ENCODE measurements at places on chromosomes 12 and 14.

- DNase-seq: no peak
These were observed 29.6 kb upstream of the PRMT8 start for GRCh38 chr12:3461391-3461790.

- DNase-seq: no peak
These were observed 54.6 kb upstream of the DICER1 start for GRCh38 chr14:95211721-95212504.

DNA sequence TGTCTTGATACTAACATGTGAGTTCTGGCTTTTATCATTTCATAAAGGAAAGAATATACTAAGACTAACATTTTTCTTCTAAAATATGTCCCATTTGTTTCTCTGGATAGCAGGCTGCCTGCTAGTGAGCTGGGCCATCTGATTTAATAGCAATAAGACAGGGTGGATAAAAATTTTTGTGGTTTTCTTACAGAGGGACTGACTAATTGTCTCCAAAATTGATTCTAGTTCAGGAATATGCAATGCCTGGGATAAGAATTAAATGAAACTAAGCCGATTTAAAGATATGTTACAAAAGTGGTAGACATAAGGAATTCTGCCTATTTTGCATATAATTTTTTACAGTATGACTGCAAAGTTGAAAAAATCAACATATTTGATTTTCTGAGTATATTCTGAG lies 252.9 kb upstream of the NAV3 start:
- DNase-seq: no peak

DNA sequence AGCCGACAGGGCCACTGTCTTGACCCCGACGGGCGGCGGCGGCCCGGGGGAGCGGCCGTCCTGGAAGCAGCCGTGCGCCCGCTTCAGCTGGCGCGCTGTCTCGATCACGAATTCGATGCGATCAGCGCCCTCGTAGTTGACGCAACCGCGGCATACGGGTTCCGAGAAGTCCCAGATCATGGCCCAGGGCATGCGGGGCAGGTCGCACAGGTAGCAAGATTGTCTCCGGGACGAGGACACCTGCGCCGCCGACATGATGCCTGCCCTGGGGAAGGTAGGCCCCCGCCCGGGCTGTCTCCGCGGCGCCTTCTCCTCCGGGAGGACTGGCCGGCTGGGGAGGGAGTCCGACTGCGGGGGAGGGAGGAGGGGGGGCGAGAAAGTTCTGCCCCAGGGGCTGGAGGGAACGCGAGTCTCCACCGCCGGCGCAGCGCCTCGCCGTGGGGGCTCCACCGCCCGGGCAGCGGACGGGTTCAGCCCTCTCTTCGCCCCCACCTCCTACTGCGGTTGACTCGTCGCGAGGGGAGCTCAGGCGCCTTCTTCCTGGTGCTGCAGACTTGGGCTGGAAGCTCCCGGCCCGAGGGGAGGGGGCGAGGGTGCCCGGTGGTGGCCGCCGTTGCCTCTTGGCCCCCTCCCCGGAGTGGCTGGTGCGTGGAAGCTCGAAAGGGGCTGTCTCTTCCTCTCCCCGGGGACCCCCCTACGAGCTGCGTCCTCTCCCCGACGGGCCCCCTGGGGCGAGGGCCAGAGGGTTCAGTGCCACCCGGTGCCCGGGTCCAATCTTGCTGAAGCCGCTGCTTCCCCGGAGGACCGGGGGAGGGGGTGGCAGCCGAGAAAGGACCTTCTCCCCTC lies 747 bp downstream of the IRF2BPL start:
- peak; percentile 86 for DNase-seq

DNA sequence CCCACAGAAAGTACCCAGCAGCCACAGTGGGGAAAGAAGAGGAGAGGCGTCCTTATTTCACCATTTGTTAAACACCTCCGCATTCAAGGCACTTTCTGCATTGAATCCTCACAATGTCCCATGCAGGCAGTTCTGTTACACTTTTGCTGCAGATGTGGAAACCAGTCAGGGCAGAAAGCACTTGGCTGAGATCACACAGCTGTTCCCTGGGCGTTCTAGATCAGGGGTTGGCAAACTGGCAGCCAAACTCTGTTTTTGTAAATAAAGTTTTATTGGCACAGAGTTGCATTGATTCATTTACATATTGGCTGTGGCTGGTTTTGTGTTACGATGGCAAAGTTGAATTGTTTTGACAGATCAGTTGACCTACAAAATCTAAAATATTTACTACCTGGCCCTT lies 20.1 kb downstream of the FOXN4 start:
- no peak for DNase-seq

DNA sequence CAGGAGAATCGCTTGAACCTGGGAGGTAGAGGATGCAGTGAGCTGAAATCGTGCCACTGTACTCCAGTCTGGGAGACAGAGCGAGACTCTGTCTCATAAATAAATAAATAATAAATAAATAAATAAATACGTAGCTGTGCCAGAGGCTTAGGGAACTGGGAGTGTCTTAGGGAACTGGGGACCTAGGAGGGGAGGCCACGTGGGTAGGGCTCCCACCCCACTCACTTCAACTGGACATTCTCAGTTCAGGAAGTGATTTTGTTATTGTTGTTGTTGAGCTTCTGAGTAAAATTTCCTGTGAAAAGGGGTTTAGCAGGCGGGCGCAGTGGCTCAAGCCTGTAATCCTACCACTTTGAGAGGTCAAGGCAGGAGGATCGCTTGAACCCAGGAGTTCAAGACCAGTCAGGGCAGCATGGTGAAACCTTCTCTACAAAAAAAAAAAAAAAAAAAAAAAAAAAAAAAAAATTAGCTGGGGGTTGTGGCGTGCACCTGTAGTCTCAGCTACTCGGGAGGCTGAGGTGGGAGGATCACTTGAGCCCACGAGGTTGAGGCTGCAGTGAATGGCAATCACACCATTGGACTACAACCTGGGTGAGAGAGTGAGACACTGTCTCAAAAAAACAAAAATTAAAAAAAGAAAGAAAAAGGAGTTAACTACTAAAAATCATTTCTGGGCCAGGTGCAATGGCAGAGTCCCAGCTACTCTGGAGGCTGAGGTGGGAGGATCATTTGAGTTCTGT lies 19.0 kb upstream of the ANKRD9 start:
- no peak for DNase-seq

DNA sequence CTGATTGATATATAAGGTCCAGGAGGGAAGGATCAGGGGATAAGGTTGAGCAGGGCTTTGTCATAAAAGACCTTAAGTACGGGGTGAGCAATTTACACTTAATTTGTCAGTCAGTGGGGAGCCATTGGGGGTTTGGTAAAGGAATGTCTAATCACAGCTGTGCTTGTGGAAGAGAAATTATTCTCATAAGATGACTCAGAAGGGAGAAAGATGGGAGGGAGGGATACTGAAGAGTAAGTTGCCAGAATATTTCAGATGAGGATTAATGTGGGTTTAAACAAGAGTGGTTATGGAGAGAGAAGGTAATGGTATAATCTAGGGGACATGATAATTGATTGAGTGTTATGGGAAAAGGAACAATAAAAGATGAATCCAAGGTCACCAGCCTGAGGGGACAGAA lies 500.1 kb upstream of the CCDC196 start:
- no peak for DNase-seq

DNA sequence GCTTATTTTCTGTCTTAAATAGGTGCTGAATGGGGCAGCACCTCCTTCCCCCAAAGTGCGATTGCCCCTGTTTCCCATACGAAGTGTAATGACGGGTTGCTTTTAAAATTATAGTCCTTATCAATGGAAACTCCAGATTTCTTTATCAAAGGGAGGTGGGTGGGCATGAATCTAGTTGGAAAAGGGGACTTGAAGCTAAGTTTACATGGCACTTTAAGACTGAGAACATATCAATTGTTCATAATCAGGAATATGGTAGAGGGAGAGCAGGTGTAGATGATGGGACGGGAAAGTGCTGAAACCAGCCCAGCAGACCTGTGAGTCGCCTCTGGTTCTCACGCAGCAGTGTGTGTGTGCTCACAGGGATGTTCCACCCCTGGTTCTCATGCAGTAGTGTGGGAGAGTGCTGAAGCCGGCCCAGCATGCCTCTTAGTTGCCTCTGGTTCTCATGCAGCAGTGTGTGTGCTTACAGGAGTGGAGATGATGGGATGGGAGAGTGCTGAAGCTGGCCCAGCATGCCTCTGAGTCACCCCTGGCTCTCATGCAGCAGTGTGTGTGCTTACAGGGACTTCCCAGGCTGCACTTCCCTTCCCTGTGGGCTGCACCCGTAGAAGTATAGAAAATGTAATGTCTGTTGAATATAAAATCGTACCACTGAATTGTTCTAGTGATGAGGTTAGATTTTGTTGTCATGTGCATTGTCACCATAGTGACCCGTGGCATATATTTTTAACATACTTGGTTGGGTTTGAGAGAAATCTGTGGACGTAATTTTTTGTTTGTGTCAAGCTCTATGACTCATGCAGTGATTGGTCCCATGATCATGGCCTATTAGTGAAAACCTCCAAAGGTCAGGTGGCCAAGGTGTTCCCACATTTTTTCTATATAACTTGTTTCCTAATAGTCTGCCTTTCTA lies 51.6 kb downstream of the GPATCH2L start:
- DNase-seq: no peak
